Stimulated activated CD8-positive, alpha-beta memory T cell treated with anti-CD3 and anti-CD28 coated beads, Interleukin-15, amount 100 ng/mL, for 24 hours (primary cell): ENCODE measurements at places on chromosomes 4 and X.

DNA sequence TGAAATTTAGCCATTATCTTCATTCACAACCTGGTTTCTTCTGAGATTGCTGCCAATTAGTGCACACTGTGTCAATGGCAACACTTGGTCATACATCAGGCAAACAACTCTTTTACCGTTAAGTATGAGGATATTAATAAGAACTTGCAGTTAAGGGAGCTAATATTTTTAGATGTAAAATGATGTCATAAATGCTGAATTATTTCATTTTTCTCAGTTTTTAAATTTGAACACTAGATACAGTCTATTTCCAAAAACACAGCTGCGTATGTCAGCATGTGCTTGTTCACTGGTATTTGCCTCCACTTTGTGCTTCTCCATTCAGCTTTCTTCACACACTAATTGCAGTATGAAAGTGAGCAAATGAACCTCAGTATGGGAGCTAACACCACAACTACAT is 1.6 kb downstream of the KLHL13 start:
- DNase-seq, result no peak

DNA sequence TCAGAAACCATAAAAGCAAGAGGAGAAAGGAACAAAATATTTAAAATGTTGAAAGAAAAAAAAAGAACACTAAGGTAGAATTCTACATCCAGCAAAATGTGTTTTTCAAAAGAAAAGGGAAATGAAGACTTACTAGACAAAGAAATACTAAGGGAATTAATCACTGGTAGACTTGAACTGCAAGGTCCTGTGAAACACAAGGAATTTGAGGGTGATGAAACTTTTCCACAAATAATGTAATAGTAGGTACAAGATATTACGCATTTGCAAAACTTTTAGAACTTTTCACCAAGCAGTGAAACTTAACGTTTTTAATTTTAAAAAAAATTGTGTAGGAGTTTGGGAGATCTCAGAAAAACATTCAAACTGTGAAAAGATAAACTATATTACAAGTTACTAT is 180.3 kb upstream of the MAGEB16 start:
- DNase-seq, result no peak

GRCh38 chr4:12791536-12791935 is 692.6 kb downstream of the RAB28 start:
- DNase-seq, result no peak

DNA sequence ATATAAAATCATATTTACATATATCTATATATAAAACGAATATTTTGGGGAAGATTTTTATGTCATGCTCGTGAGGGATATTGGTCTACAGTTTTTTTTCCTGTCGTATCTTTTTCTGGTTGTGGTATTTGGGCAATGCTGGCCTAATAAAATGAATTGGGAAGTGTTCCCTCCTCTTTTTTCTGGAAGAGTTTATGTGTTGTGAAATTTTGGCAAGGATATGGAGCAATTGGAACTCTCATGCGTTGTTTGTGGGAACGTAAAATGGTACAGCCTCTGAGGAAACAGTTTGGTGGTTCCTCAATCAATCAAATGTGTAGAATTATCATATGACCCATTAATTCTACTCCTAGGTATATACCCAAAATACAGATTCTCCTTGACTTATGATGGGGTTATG is 69.8 kb downstream of the ZNF182 start:
- DNase-seq, result no peak
